Pulmonary artery endothelial cell (primary cell): ENCODE measurements at places on chromosomes 2 and 18. TPM values are rescaled to one million over a fixed set of nuclear protein-coding genes. Genes with fewer than 3 reads are reported as not detected.

Gene ZAP70
- not detected in 2 replicates for total RNA-seq

Gene PLCL1
- total RNA-seq = 2.3 and 4.4 TPM in 2 replicates

Gene ABCG8
- not detected in 2 replicates for total RNA-seq

Gene MAB21L4
- total RNA-seq = not detected in 2 replicates

Gene TBC1D8
- total RNA-seq = 43.1 and 52.5 TPM in 2 replicates

Gene FEV
- total RNA-seq = not detected in 2 replicates
